Fibroblast of lung (primary cell): ENCODE measurements at places on chromosomes 1 and 21.

- DNase-seq = no peak
These were observed 10.1 kb downstream of the FAM131C start for GRCh38 chr1:16063226-16063829.

DNA sequence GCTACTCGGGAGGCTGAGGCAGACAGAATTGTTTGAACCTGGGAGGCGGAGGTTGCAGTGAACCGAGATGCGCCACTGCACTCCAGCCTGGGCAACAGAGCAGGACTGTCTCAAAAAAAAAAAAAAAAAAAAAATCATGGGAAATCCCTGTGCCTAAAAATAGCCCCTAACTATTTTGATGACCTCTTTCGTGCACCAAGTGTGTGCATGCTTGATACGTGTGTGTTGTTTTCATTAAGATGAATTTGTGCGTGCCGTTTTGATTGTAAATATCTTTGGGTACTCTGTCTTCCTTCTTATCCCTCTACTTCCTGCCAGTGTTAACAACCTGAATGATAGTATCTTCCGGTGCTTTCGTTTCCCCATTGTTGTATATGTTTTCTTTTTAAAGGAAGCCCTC is 9.8 kb downstream of the CACYBP start:
- DNase-seq = no peak

GRCh38 chr1:192807211-192808162 is 1.4 kb upstream of the RGS2 start:
- DNase-seq = peak; percentile 73

DNA sequence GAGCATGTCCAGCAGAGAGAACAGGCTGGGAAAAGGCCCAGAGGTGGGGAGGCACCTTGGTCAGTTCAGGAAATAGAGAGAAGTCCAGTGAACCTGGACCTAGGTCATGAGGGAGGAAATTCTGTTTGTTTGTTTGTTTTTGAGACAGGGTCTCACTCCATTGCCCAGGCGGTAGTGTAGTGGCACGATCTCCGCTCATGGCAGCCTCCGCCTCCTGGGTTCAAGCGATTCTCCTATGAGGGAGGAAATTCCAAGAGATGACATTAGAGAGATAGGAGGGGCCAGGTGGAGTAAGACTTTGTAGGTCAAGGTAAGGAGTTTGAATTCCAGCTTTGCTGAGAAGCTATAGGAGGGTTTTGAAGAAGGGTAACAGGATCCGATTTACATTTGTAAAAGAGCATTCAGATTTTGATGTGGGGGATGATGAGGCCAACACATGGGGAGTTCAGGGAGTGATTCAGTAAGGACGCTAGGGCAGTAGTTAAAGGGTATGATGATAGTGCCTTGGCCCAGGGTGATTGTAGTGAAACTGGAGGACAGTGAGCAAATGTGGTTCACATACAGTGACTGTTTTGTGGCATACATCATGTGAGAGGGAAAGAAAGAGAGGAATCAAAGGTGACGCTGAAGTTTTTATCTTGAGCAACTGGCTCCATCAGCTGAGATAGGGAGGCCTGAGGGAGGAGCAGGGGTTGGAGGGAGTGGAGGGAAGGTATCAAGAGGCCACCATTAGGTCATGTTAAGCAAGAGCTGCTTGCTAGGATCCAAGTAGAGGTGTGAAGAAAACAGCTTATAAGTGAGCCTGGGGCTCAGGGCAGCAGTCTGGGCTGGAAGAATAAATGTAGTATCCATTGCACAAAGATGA is 8.3 kb upstream of the TRABD2B start:
- no peak for DNase-seq

- peak; percentile 21 for DNase-seq
These were observed 156.9 kb downstream of the LRRC40 start for GRCh38 chr1:70048336-70049094.

- peak; percentile 31 for DNase-seq
These were observed 180.7 kb downstream of the KAZN start for GRCh38 chr1:14778898-14779865.

- DNase-seq = no peak
These were observed 315.5 kb upstream of the DEPDC1 start for GRCh38 chr1:68812333-68812732.

DNA sequence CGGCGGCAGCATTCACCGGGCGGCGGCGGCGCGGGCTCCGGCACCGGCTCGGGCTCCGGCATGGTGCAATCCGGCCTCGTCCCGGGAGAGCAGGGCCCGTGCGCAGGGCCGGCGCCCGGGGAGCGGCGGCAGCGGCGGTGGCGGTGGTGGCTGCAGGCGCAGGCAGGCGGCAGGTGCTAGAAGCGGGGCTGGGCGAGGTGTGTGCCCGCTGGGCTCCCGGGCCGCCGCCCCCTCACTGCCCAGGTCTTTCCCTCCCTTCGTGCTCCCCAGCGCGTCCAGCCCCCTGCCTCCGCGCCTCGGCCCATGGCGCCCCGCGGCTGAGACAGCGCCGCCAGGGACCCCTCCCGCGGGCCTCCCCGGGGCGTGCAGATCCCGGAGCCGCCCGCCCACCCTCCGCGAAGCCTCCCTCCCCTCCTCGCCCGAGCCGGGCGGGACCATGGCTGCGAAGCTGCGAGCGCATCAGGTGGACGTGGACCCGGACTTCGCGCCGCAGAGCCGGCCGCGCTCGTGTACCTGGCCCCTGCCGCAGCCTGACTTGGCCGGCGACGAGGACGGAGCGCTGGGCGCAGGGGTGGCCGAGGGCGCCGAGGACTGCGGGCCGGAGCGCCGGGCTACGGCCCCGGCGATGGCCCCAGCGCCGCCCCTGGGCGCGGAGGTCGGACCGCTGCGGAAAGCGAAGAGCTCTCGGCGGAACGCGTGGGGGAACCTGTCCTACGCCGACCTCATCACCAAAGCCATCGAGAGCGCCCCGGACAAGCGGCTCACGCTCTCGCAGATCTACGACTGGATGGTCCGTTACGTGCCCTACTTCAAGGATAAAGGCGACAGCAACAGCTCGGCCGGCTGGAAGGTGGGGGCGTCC is 492 bp downstream of the FOXO6 start:
- DNase-seq = no peak
